Fibroblast of mammary gland (primary cell): ENCODE measurements at places on chromosomes 16 and 17.

- DNase-seq, result no peak
Observed at GRCh38 chr17:45108595-45109521, 23.5 kb downstream of the PLCD3 start.

GRCh38 chr17:2852729-2853282 is 56.6 kb downstream of the RAP1GAP2 start:
- DNase-seq, result no peak

DNA sequence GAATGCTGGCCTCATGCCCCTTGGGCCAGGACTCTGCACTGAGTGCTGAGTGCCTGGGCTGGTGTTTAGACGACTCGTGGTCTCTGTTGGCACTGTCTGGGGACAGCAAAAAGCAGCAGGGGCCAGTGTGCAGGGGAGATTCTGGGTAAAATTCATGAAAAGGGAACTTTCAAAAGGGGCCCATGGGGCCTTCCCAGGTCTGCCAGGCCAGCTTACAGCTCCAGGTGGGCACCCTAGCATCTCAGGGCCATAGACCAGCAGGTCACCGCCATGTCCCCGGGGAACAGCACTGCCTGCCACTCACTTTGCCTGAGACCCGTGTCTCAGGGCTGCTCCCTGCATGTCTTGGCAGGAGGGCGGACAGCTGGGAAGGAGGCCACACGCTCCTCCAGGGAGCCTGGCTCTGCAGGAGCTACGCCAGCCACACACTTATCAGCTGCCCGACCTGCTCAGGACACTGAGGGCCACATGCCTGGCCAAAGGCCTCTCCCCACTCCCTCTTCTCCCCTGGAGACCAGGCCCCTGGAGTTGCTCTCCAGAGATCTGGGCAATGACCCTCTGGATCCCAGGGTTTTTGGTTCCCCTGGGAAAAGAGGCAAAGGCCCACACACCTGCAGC is 8.8 kb upstream of the FASN start:
- no peak for DNase-seq

- no peak for DNase-seq
Observed at GRCh38 chr16:84390131-84390785, 21.9 kb downstream of the ATP2C2 start.

- peak; percentile 66 for DNase-seq
Observed at GRCh38 chr16:81401035-81401950, 43.3 kb upstream of the CMIP start.

DNA sequence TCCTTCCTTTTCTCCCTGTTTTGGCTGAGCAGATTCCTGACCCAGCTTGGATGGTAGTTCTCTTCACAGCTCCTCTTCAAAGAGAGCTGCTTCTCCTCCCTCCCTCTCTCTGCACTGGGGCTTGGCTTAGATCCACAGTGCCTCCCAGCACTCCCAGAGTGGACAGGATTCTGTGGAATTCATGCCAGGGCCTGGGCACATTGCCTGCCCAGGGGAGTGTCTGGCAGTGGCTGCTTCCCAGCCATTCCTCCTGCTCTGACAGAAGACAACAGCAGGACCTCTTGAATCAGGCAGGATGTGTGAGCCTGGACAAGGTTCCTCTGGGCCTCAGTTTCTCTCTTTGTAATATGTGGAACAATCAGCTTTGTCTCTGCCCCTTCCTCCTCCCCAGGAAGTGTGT is 4.5 kb upstream of the MMP28 start:
- DNase-seq, result no peak

- peak; percentile 38 for DNase-seq
Observed at GRCh38 chr16:88533932-88534637, 36.1 kb upstream of the ZC3H18 start.

DNA sequence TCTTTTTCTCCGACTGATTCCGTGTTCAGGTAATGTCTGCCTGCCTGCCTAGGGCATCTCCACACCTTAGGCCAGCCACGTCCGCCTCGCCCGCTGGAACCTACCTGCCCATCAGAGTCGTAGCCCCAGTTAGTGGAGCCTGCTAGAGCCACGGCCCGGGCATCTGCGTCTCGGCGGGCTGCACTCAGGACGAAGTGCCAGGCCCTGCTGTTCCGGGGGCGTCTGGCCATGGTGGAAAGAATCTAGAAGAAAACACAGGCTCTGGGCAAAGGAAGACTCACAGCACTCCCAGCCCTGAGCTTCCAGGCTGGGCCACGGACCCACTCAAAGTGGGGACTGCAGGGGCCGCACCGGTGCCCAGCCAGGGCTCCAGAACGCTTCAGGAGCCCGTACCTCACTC is 1.1 kb downstream of the SPSB3 start:
- DNase-seq, result no peak
